ENCODE measurements at places on chromosomes 1 and 21. TPM values are rescaled to one million over a fixed set of nuclear protein-coding genes. Genes with fewer than 3 reads are reported as not detected.

The F13B gene
- total RNA-seq: not detected

The TNFRSF25 gene
- total RNA-seq: 6.8 TPM

The ZNF281 gene
- 18.7 TPM for total RNA-seq

The LRRC38 gene
- not detected for total RNA-seq

The KRTAP19-4 gene
- total RNA-seq: not detected

The ATP5PO gene
- 223 TPM for total RNA-seq

The FAM78B gene
- total RNA-seq: 1.1 TPM

The GJB4 gene
- not detected for total RNA-seq

The MROH9 gene
- not detected for total RNA-seq

The NBPF4 gene
- total RNA-seq: not detected

The SGIP1 gene
- total RNA-seq: 1.9 TPM

DNA sequence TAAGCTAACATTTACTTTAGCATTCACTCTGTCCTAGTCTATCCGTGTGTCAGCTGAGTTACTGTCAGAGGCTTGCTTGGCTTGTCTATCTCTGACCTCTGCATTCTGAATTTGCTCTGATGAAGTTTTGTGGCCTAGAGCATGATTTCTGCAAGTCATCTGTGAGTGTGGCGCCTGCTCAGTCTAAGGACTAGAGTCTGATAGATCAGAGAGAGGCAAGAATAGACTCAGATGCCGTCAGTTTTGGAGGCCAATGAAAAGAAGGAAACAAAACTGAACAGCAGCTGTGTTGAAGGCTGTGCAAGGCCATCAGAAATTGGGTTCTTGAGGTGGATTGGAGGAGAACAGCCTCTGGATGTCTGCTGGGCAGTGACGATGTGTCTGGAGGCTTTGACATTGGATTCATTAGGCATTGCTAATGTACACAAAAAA, 573.1 kb downstream of the USP25 start:
- no peak for DNase-seq

GRCh38 chr1:70195342-70195741, 10.0 kb downstream of the LRRC40 start:
- no peak for DNase-seq

- DNase-seq: no peak
These were observed 29.5 kb downstream of the DOP1B start for GRCh38 chr21:36186081-36186480.

- DNase-seq: no peak
These were observed 90.4 kb upstream of the VAV3 start for GRCh38 chr1:108055387-108055786.

GRCh38 chr1:165824269-165824643, 3.2 kb upstream of the UCK2 start:
- no peak for DNase-seq

DNA sequence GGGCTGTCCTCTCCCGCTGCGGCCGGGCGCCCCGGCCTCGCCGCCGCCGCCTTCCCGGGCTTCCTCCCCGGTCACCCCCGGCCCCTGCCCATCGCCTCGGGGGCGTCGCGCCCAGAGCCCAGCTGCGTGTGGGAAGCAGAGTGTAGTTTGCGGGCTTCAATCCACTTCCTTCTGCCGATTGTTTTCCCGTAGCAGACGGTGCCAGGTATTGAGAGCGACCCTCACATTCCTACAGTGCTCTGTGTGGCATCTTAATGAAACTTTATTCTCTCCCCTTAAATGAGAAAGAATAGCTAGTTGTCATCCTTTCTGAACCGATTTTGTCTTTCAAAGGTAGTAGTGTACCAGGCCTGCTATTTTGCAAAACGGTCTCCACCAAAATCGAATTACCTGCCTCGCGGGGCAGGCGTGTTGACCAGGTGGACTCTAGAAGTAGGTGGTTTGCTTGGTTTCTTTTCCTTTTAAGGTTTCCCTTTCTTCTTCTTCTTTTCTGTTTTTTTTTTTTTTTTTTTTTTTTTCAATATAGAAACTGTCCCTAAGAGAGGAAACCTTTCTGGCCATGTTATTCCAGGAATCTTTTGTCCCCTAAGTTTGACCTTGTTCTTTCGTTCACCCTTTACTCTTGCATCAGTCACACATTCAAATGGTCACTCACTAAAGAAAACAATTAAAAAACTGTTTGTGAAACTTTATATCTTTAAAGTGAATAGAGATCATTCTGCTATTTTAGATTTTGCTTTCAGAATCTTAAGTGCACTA, 881 bp downstream of the USP25 start:
- no peak for DNase-seq

DNA sequence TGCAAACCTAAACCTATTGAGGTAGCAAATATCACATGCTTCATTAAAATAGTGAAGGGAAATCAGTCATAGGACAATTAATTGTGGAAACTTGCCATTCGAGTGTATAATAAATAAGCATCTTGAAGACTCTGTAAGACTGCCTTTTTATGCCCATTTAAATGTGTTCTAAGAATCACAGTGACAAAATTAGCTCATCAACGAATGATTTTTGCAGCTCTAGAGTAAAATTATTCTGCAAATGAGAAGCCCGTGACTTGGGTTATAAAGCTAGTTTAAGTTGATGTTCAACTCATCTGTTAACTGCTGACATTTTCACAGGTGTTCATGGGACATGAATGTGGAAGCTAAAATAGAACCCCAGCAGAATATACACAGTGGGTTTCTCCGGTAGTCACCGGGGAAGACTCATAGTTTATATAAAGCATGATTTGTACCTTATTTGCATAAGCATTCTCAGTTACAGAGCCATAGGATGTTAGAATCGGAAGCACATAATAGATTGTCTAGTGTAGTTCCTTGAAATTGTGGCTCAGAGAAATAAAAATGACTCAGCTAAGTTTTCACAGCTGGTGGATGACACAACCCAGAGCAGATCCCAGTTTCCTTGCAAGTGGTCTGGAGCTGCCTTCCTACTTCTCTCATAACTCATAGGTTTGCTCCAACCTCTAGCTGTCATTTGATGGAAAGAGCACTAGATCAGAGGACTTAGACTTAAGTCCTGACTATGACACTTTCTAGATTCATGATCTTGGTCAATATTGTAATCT, 107.3 kb downstream of the UCHL5 start:
- DNase-seq: no peak

GRCh38 chr1:160682983-160683865, 28.4 kb downstream of the CD48 start:
- DNase-seq: no peak

GRCh38 chr1:9724706-9725476, 73.4 kb downstream of the PIK3CD start:
- DNase-seq: no peak

DNA sequence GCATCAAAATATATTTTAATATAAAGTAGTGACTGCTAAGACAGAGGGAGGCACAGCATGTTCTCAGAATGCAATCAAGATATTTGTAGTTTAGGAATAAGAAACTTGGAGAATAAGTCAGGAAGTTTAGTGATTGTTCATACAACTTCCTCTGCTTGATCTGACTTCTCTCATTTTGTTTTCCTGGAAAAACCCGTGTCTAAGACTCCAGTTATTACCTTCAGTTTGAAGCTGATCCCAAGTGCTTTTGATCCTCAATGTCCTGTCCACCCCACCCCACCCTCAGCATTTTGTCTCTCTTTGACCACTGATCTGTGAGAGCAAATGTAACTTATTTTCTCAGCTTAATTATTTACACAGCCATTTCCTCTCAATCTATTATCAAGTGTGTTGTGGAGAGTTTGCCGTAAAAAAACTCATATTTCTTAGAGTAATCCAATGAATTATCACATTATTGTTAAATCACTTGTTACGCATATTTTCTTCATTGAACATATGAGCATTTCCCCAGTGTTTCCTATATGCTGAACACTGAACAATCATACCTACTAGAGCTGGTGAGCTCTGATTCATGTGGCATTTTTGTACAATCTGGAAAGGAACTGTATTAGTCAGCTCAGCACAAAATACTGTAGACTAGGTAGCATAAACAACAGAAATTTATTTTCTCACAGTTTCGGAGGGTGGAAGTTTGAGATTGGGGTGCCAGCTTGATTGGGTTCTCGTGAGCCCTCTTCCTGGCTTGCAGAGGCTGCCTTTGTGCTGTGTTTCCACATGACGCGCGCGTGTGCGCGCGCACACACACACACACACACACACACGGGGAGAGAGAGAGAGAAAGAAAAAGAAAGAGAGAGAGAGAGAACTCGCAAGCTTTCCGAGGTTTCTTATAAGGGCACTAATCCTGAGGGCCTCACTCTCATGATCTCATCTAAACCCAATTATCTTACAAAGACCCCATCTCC, 65.5 kb upstream of the DPYD start:
- no peak for DNase-seq

DNA sequence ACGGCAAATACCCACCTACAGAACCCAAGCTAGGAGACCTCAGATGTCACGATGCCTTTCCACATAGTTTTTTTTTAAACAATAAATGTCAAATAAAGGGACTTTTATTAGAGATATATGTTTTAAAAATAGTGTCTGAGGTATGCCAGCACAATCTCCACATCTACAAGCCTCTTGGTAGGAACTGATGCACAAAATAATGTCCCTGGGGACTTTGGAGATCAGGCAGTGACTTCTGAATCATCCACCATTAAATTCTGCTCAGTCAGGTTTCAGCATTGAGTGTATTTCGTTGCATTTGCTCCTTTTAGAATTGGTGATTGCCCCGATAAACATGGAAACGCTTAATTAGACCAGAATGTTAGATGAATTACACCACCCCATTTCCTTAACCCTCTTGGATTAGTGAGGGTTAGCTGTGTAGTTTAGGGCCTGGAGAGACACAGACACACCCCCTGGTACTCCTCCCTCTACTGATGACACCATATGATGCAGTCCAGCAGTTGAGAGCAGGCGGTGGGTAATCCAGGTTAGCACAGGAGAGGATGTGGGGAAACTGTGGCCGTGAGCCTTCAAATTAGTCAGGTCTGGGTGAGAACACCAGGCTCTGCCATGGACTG, 33.6 kb downstream of the LGR6 start:
- no peak for DNase-seq
